ENCODE measurements at places on chromosomes 7 and 10.

DNA sequence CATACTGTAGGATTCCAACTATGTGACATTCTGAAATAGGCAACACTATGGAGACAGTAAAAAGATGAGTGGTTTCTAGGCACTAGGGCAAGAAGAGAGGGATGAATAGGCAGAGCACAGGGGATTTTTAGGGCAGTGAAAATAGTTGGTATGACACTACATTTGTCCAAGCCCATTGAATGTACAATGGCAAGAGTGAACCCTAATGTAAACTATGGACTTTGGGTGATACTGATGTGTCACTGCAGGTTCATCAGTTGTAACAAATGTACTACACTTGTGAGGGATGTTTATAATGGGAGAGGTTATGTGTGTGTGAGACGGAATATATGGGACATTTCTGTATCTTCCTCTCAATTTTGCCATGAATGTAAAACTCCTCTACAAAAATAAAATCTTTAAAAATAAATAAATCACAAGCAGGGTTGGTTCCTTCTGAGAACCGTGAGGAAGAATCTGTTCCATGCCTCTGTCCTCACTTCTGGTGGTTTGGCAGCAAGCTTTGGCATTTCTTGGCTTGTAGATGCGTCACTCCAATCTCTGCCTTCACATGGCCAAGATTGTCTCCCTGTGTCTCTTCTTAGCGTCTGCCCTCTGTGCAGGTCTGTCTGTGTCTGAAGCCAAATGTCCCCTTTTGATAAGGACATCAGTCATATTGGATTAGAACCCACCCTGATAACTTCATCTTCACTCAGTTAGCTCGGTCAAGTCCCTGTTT is 83.1 kb upstream of the AGBL3 start:
- DNase-seq: no peak

DNA sequence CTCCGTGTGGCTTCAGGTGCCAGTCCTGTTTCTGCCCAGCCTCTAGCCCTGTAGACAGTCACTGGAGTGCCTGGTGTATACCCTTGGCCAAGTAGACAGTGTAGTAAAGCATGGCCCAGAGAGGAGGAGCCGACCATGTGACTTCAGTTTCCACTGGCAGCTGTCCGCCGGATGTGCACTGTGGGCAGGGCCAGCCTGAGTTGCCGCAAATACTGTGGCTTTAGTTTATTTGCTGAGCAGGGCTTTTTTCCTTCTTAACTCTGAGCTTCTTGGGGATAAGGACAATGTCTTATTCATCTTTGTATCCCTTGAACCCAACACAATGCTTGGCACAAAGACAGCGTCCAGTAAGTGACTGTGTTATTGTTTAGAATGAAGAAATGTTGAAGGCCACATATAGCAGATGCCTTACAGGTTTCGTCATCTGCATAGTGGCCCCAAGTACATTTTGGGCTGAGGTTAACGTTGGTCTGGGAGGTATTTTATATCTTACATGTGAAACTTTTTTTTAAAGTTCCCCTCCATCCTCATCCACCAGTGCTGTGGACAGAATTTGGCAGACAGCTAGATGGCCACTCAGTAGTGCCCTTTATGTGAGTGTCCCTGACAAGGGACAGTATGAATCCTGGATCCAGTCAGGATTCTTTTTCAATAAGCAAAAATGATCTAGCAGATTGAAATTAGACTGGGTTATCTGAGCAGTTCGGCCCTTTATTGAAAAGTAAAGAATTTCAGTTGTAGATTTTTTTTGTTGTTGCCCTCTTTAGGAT is 40.6 kb downstream of the CYP17A1 start:
- DNase-seq: no peak

DNA sequence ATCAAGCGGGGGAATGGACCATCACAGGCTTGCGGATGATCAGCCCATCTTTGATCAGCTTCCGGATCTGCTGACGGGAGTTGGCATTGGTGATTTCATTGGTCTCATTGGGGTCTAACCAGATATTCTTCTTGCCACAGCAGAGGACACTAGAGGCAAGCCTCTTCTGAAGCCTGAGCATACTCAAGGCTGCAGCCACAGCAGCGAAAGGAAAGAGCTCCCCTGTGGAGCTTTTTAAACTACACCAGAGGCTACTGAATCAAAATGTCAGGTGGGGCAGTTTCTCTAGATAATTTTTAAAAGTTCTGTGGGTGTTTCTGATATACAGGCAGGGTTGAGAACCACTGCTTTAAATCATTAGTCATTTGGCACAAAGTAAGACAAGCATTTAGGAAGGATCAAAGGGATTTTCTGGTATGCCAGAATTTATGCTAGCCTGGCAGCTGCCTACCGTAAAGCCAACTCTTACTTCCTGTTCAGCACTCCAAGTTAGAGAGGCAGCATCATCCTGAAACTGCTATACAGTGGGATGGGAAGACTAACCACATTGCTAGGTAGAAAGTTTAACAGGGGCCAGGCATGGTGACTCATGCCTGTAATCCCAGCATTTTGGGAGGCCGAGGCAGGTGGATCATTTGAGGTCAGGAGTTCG is 7.0 kb downstream of the NAPEPLD start:
- DNase-seq: no peak

- no peak for DNase-seq
These were observed 97.1 kb downstream of the NKX6-2 start for GRCh38 chr10:132688580-132689420.

DNA sequence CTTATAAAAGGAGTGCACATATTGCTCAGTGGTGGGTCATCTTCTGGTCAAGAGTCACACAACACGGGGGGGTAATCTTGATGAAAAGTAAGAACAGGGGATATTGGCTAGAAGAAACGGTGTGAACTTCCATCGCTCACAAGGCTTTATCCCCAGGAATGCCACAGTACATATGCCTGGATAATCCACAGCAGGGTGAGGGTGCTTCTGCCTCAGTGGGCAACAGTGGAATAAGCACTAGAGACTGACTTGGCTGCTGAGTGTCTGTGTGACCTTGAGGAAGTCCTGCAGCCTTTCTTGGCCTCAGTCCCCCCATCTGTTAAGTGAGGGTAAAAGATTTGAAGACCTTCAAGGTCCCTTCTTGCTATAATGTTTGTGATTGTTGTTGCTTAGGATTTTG is 44.9 kb upstream of the SHH start:
- DNase-seq: no peak

- no peak for DNase-seq
These were observed 79.9 kb downstream of the ZRANB1 start for GRCh38 chr10:125021686-125022344.

- no peak for DNase-seq
These were observed 145.0 kb downstream of the MAD1L1 start for GRCh38 chr7:2087744-2088143.

DNA sequence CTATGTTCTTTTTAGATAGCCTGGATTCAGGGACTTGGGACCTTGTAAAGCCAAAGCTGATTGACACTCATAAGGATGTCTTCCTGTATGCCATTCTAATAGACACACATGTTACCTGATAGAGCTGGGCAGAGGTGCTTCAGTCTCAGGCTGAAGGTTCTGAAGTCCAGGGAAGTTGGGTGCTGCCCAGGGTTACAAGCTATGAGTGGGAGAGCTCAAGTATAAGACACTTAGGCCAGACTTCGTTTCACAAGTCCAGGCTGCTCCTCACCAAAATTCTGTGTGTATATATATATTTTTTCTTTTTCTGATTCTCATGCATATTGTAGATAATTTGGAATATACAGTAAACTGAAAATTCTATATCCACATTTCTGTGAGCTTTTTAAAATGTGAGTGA is 144.2 kb downstream of the HDAC9 start:
- no peak for DNase-seq

DNA sequence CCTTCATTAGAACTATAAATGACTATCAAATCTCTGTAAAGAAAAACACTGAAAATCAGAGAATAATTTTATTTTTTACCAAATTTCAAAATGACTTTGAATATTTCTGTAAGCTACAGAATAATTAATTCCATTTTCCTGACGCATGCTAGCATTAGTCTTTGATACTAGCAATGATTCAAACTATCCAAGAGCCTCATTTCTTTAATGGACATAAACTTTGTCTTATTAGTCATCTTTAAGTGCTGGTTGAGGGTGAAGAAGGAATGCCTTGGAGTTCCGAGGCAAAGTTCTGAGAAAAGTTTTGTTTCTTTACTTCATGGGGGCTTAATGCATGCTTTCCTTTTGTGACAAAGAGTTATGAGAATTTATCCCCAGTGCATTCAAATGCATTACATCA is 137.3 kb downstream of the AGMO start:
- no peak for DNase-seq

DNA sequence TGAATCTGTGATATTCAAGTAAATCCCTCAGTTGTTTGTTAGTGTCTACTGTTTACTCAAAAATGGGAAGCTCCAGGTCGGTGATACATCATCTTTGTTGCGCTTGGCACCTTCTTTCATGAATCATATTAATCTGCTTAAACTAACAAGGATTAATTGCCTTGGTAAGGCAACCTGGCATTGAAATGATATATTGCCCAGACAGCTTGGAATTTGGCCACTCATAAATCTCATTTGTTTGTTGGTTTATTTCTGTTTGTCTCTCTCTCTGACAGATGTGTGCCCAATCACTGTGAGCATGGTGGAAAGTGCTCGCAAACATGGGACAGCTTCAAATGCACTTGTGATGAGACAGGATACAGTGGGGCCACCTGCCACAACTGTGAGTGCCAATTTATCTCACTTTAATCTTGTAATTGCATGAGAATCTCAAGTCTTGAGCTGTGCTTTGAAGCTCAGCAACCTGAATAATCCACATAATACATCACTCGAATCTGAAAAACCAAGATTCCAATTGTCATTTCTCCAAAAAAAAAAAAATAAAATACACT is 1104.8 kb upstream of the C7orf33 start:
- no peak for DNase-seq

DNA sequence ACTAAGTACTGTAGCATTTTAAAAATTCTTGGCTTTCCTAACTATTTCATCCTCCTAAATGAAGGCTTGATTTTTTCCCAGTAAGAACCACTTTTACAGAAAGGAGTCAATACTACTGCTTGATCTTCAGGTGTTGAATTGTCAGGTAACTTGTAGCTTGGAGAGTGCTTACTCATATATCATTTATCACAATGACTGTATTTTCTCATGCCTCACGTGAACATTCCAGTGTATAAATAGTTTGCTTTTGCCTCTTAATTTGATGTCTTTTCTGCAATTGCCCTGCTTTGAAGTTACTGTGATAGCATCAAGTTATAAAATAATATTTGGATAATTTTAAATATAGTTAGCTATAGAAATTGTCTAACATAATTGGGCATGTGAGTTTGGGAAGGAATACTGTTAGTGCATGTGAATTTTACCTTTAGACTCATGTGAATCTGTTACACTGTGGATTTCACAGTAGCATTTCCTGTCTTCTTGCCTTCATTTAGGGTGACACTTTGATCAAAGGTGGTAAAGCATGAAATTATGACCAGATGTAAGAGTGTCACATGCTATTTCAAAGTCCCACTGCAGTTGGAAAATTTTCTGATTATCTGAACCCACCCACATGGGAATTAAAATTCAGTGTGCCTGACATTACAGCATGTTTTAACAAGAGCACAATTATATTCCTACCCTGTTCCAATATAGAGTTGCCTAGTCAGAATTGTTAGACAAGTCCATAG is 962.8 kb downstream of the DNAJB9 start:
- no peak for DNase-seq

- DNase-seq: no peak
These were observed 23.5 kb downstream of the ABLIM1 start for GRCh38 chr10:114634609-114634979.

- no peak for DNase-seq
These were observed 127.8 kb downstream of the ITGB8 start for GRCh38 chr7:20458521-20458920.

- DNase-seq: no peak
These were observed 2.5 kb downstream of the SAP25 start for GRCh38 chr7:100570954-100571828.

DNA sequence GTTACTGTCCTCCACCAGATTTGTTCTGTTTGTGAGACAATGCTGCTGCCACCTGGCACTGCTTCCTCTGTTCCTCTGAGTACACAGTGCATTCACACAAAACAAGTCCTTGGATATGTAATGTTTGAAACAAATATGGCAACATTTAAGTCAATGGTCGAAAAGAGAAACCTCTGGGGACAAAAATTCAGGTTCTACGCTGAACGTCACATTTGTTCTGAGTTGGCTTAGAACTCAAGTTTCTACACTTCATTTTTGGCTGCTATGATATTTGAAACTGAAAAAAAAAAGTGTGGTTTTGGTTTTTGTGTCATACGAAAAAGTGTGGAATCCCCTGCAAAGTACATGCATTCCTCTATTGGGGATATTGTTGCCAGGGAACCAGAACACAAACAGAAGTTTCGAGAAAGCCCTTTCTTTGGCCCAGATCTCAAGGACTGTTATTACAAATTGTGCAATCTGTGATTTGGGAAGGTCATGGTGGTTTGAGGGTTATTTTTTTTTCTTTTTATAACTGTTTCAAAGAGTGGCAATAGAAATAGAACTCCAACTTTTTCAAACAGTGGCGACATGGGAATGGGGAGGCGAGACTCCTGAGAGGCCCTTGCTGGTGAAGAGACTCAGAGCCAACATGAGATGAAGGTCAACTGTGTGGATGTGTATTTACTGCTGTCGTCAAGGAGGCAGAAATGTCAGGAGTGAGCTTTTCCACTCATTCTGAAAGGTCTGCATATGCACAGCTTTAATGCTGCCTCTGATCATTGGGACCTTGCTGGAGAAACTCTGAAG is 127.5 kb downstream of the CUBN start:
- no peak for DNase-seq

- DNase-seq: no peak
These were observed 28.9 kb downstream of the MINDY4 start for GRCh38 chr7:30799976-30800661.

- no peak for DNase-seq
These were observed 390.1 kb downstream of the GATA3 start for GRCh38 chr10:8444630-8445029.

GRCh38 chr10:33087152-33087551 is 129.1 kb upstream of the ITGB1 start:
- DNase-seq: no peak

DNA sequence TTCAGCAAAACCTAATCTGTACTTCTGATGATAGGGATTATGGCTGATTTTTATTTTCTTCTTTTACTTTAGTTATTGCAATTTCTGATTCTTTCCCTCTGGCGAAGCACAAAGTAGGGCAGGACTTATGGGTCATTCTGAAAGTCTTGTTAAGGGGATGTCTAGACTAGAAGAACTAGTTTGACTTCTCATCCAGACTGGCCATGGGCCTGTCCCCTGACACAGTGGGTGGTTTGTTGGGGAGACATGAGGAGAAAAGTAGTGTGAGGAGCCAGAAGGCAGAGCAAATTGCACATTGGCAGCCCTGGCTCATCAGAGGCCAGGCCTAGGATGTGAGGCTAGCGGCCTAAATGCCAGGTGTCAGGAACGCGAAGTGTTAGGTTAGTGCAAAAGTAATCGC is 152.8 kb downstream of the RTKN2 start:
- DNase-seq: no peak

DNA sequence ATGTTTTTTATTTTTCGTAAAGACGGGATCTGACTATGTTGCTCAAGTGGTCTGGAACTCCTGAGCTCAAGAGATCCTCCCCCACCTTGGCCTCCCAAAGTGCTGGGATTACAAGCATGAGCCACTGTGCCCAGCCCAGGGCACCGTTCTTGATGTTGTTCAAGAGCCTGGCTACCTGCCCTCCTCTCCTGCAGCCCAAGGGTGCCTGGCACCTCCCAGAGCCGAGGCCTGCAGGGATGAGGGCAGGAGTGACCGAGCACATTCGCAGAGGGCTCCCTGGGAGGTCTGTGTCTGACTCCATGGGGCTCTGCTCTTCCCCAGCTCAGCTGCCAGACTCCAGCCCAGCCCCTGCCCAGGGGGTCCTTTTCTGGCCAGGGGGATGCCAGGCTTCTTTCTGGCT is 15.4 kb downstream of the SH2B2 start:
- DNase-seq: no peak

- DNase-seq: no peak
These were observed 5.8 kb upstream of the C1QL3 start for GRCh38 chr10:16527452-16527851.

All from GM18507 (cell line).